Type B pancreatic cell (in vitro differentiated cells): ENCODE measurements at places on chromosomes 3 and 15.

- H3K4me1 ChIP-seq = peaks cover 14% of the 10 kb centered on the region
- H3K27ac ChIP-seq = peak overlapping the region; percentile 79
- peaks cover 61% of the 10 kb centered on the region for H3K27me3 ChIP-seq
- peak; percentile 82 for DNase-seq
Observed at GRCh38 chr3:55488398-55489055, 1.4 kb upstream of the WNT5A start.

DNA sequence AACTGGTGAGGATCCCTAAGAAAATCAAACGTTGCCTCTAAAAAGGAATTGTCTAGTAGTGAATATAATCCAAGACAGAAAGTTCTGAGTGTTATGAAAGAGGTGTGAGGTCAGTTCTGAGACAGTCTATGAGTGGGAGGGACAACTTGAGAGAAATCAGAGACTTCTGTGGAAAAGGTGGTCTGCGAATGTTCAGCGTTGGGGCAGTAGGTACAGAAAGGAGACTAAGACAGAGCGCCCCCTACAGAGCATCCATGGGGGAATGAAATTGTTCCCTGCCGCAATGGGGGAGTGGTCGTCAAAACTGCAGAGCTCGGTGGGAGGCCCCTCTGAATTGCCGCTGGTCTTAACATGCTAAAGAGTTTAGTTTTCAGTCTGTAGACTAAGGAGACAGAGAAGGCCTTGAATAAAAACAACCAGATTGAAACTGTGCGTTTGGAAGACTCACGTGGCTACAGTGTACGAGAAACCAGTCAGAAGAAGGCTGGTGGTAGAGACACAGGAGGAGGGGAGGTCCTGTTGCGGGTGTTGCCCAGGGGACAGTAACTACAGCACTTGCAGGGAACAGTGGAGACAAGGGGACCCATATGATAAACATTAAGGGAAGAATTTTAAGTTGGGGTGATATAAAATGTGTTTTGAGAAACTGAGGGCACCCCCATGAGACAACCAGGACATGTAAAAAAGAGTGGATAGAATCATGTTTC lies 6.9 kb downstream of the TNIK start:
- H3K4me3 ChIP-seq = no peak overlapping the region
- H3K4me1 ChIP-seq = peaks cover 25% of the 10 kb centered on the region
- H3K36me3 ChIP-seq = no peaks in the 10 kb centered on the region
- no peak overlapping the region for H3K27ac ChIP-seq
- peaks cover 27% of the 10 kb centered on the region for H3K27me3 ChIP-seq

- no peaks in the 10 kb centered on the region for H3K36me3 ChIP-seq
- peaks cover 43% of the 10 kb centered on the region for H3K4me1 ChIP-seq
- peaks cover 3% of the 10 kb centered on the region for H3K27me3 ChIP-seq
- no peak overlapping the region for H3K27ac ChIP-seq
- H3K4me3 ChIP-seq = no peak overlapping the region
Observed at GRCh38 chr3:66472313-66473134, 28.3 kb downstream of the LRIG1 start.

- no peak for DNase-seq
- H3K27me3 ChIP-seq = no peaks in the 10 kb centered on the region
- H3K4me3 ChIP-seq = no peak overlapping the region
- H3K4me1 ChIP-seq = peaks cover 16% of the 10 kb centered on the region
- H3K27ac ChIP-seq = no peak overlapping the region
- H3K36me3 ChIP-seq = no peaks in the 10 kb centered on the region
Observed at GRCh38 chr3:17967953-17968607, 225.6 kb upstream of the TBC1D5 start.

GRCh38 chr3:159266779-159267178 lies 464.9 kb downstream of the MFSD1 start:
- no peak overlapping the region for H3K27ac ChIP-seq
- H3K4me3 ChIP-seq = no peak overlapping the region
- no peaks in the 10 kb centered on the region for H3K4me1 ChIP-seq

DNA sequence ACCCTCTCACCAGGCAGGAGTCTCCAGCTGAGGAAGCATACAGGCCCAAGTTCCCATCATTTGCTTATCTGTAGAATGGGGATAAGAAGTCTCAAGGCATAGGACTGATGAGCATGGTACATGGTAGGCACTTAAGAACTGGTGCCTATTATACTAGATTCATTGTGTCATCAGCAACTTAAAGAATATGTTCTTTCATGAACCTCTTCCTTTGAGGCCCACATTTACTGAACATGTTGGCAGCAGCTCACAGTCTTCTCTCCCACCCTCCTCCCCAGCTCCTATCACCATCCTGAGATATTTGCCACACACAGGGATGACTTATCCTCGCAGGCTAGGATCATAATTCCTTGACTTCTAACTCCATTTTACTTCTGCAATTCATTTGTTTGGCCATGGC lies 142.5 kb downstream of the PDE8A start:
- DNase-seq = no peak
- no peaks in the 10 kb centered on the region for H3K27me3 ChIP-seq
- no peak overlapping the region for H3K4me3 ChIP-seq
- H3K4me1 ChIP-seq = peaks cover 4% of the 10 kb centered on the region
- H3K36me3 ChIP-seq = peaks cover 30% of the 10 kb centered on the region

GRCh38 chr3:109023167-109023566 lies 69.5 kb upstream of the GUCA1C start:
- no peak for DNase-seq
- no peak overlapping the region for H3K27ac ChIP-seq
- H3K4me3 ChIP-seq = no peak overlapping the region
- no peaks in the 10 kb centered on the region for H3K36me3 ChIP-seq
- H3K27me3 ChIP-seq = no peaks in the 10 kb centered on the region

- H3K4me1 ChIP-seq = peaks cover 15% of the 10 kb centered on the region
- no peak for DNase-seq
- peaks cover 3% of the 10 kb centered on the region for H3K36me3 ChIP-seq
- peaks cover 8% of the 10 kb centered on the region for H3K27me3 ChIP-seq
Observed at GRCh38 chr3:101780661-101781060, 1.6 kb downstream of the NXPE3 start.

GRCh38 chr3:41162541-41162940 lies 36.8 kb upstream of the CTNNB1 start:
- H3K36me3 ChIP-seq = no peaks in the 10 kb centered on the region
- no peak overlapping the region for H3K27ac ChIP-seq
- DNase-seq = no peak
- no peaks in the 10 kb centered on the region for H3K27me3 ChIP-seq
- no peak overlapping the region for H3K4me3 ChIP-seq

GRCh38 chr3:160126761-160127160 lies 98.5 kb upstream of the C3orf80 start:
- H3K27me3 ChIP-seq = peaks cover 14% of the 10 kb centered on the region
- DNase-seq = no peak
- no peak overlapping the region for H3K4me3 ChIP-seq
- no peak overlapping the region for H3K27ac ChIP-seq
- H3K36me3 ChIP-seq = no peaks in the 10 kb centered on the region
- no peaks in the 10 kb centered on the region for H3K4me1 ChIP-seq

DNA sequence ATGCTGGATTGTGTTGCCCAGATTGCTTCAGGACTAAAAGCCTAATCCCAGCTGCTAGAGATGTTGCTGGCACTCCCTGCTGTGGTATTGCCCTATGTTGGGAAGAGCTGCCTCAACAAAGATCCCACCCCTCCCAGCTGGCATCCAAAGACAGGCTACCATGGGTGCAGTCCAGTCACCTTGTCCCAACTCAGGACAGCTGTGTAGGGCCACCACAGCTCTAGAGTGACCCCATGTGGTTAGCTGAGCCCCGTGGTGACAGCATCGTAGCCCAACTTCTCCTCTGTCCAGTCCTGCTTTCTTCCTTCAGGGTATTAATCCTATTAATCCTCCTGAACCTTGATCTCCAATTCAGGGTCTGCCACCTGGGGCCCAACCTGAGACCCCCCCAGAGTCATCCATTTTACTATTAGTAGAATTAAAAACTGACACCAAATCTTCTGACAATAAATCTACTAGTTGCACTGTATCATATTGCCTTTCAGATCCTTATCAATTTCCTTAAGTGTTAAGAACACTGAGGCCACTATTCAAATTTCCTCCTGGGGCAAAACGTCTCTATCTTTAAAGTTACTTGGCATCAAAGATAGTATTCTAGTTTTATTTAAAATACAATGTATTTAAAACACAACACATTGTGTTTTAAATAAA lies 83.5 kb downstream of the AQP9 start:
- peaks cover 6% of the 10 kb centered on the region for H3K4me1 ChIP-seq
- no peaks in the 10 kb centered on the region for H3K27me3 ChIP-seq
- no peak overlapping the region for H3K4me3 ChIP-seq
- H3K27ac ChIP-seq = no peak overlapping the region

DNA sequence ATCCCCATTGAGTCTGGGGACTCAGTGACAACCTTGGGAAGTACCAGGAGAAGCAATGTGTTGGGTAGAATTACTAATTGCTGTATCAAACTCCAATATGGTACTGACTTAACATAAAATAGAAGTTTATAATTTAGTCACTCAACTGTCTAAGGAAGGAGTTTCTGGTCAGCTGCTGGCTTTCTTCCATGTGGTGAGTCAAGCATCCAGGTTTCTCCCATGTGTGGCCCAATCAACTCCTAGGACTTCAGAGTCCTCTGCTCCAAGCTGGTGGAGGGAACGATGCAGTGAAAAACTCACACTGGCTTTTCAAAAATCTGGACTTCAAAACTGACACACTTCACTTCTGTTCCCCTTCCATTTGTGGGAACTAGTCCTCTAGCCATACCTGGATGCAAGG lies 25.2 kb downstream of the WNT5A start:
- no peak for DNase-seq
- no peak overlapping the region for H3K27ac ChIP-seq
- no peaks in the 10 kb centered on the region for H3K4me1 ChIP-seq
- no peak overlapping the region for H3K4me3 ChIP-seq
- peaks cover 4% of the 10 kb centered on the region for H3K36me3 ChIP-seq

DNA sequence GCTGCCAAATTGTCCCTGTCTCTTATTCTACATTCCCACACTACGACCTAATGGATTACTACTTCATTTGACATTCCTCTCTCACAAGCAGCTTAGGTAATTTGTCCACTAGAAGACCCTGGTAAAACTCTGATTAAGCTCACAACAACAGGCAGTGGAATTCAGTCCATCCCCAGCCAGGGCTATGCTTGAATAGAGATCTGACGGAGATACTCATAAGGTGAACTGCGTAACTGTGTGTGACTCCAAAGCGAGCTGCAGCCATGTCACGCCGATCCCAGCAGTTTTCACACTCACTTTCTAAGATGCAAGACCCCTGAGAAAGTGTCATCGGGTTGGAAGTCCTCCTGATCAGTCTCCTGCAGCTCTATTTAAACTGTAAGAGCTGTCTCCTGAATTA lies 25.7 kb upstream of the ROBO2 start:
- no peak overlapping the region for H3K27ac ChIP-seq
- no peaks in the 10 kb centered on the region for H3K27me3 ChIP-seq
- DNase-seq = no peak
- peak overlapping the region; percentile 19 for H3K4me3 ChIP-seq

GRCh38 chr15:36771826-36772225 lies 192.4 kb downstream of the CDIN1 start:
- no peak overlapping the region for H3K27ac ChIP-seq
- peaks cover 10% of the 10 kb centered on the region for H3K36me3 ChIP-seq
- H3K4me3 ChIP-seq = no peak overlapping the region
- H3K4me1 ChIP-seq = peaks cover 25% of the 10 kb centered on the region

DNA sequence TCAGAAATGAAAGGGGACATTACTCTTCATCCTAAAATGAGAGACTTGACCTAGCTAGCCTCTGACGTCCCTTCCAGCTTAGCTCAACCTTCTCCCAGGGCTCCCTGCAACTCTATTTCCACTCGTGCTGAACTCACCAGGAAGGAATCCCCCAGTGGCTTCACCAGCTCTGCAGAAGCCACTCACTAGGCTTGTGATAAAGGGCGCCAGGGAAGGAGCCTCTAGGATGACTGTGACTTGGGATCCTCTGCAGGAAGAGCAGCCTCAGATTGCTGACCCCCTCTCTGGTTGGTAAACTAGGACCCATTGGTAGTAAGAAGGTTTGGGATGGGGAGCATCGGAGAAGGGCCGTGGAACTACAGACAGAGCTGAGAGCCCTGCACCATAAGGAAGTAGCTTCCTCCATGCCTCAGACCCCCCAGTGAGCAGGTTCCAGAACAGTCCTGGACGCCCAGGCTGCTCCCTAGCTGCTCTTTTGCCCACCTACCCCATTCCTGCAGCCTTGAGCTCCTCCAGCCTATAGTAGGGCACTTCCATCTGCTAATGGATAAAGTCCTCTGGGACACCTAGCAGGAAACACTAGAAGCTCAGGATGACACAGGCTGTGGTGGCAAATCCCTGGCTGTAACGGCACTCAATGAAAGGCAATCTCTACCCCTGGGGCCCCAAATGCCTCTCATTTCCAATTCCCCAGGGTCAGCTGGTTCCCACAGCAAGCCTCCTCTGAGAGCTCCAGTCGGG lies 26.0 kb downstream of the PLA2G4F start:
- no peak overlapping the region for H3K4me3 ChIP-seq
- peaks cover 18% of the 10 kb centered on the region for H3K27me3 ChIP-seq
- H3K36me3 ChIP-seq = no peaks in the 10 kb centered on the region
- no peak for DNase-seq
- peaks cover 7% of the 10 kb centered on the region for H3K4me1 ChIP-seq
- H3K27ac ChIP-seq = no peak overlapping the region

DNA sequence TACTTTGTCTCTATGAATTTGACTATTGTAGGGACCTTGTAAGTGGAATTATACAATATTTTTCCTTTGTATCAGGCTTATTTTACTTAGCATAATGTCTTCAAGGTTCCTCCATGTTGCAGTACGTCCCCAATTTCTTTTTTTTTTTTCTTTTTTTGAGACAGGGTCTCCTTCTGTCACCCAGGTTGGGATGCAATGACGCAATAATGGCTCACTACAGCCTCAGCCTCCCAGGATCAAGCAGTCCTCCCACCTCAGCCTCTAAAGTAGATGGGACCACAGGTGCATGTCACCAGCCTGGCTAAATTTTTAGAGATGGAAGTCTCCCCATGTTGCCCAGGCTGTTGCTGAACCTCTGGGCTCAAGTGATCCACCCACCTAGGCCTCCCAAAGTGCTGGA lies 40.5 kb upstream of the RPS17 start:
- H3K4me3 ChIP-seq = no peak overlapping the region
- no peaks in the 10 kb centered on the region for H3K36me3 ChIP-seq
- no peak overlapping the region for H3K27ac ChIP-seq
- no peak for DNase-seq
- no peaks in the 10 kb centered on the region for H3K4me1 ChIP-seq
- peaks cover 33% of the 10 kb centered on the region for H3K27me3 ChIP-seq

DNA sequence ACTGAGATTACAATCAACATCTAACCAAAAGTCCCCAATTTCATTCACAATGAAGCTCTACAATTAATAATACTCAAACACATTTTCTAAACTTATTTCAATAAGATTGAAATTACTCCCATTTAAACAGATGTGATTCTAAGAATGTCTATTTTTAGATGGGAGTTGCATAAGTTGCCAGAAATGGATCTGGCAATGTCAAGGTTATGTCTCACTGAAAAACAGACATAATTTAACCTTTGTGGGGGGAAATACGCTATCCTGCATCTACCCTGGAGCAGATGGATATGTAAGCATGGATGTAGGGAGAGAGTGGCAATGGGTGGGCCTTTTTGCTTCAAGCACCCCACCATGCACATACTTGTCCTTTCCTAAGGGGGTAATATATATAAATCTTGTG lies 6.7 kb upstream of the EIF1B start:
- DNase-seq = no peak
- H3K27me3 ChIP-seq = no peaks in the 10 kb centered on the region
- no peak overlapping the region for H3K4me3 ChIP-seq
- peaks cover 8% of the 10 kb centered on the region for H3K4me1 ChIP-seq

GRCh38 chr15:26882616-26883365 lies 15.9 kb downstream of the GABRA5 start:
- no peak for DNase-seq
- no peak overlapping the region for H3K4me3 ChIP-seq
- H3K36me3 ChIP-seq = no peaks in the 10 kb centered on the region
- H3K27me3 ChIP-seq = peaks cover 24% of the 10 kb centered on the region
- H3K27ac ChIP-seq = no peak overlapping the region
- no peaks in the 10 kb centered on the region for H3K4me1 ChIP-seq
